ENCODE measurements at places on chromosomes 12 and 14.

DNA sequence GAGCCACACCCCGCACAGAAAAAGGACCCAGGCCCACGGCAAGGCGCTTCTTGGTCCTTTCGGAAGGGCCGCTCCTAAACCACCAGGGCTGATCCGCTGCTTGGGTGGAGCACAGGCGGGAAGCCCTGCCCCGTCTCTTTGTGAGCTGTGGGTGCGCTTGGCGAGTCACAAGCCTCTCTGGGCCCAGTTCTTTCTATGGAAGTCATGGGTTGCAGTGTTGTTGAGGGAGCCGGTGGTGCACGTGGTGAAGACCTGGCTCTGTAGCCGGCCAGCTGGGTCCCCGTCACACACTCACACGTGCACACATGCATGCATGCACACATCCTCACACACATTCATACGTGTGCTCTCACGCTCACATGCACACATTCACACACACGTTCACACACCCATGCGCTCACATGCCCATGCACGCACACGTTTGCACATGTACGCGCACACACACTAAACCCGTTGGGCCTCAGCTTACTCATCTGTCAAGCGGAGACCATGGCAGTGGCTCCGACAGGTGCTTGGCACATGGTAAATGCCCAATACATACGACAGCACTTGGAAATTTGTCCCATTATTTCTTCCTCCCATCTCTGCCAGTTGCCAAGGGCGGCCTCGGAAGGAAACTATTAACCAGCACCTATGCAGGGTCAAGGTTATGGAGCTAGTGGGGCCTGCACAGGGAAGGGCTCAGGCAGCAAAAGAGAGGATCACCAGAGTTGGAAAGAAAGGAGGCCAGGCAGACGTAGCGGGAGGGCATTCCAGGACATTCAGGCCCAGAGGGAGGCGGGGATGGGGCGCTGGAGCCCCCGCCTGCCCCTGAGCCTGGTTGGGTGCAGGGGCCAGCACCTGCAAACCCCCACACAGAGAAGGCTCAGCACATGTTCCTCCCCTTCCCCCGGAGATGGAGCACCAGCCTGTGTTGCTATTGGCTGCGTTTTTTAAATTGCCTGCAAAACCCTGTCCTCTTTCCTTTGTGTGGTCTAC lies 96.9 kb downstream of the SETD3 start:
- DNase-seq, result no peak

DNA sequence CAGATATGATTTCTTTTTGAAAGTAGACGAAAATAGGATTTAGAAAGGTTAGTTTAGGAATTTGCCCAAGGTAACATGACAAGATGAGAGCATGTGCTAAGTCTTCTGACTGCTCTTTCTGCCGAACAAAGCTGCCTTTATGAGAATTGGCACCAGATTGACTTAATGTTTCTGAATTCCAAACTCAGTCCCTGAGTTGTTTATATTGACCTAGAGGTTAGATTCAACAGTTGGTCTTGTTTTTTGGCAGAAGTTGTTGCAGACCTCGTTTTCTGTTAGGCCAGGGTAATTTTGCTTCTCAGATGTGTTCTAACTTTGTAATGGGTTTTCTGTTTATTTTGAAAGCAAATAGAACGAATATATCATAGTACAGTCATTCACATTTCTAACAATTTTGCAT lies 61.5 kb upstream of the LRTM2 start:
- no peak for DNase-seq

GRCh38 chr14:64572386-64573104 lies 22.8 kb downstream of the PPP1R36 start:
- DNase-seq, result no peak

DNA sequence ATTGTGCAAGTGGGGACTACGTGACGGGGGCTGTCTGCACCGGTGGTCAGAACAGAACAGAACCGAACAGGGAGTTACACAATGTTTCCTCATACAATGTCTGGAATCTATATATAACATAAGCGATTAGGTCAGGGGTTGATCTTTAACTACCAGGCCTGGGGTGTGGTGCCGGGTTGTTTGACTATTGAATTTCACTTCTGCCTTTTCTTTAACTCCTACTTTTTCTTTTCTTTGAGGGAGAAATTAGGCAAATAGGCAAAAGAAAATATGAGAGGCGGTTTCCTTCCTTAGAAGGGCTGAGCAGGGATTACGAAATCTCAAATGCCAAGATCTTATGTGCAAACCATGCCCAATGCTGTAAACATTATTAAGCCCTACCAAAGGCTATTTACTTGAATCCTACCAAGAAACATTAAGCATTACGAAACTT lies 140.3 kb downstream of the SLC38A6 start:
- no peak for DNase-seq

GRCh38 chr14:104968153-104968527 lies 10.0 kb downstream of the AHNAK2 start:
- no peak for DNase-seq

GRCh38 chr12:34399631-34400410 lies 377.5 kb downstream of the ALG10 start:
- no peak for DNase-seq

DNA sequence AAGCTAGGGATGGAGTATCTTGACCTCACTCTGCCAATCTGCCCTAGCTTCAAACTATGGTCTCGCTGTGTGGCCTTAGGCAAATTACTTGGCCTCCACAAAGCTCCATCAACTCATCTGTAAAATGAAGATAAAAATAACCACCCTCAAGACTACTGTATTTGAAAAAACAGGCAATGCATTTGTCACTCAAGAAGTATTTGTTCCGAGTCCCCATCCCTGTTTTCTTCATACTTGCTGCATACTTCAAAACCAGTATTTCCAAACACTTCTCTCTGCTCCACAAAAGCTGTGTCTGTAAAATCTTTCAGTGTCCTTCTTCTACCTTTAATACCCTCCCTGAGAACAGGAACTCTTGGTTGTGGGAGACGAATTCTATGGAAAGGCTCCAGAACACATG lies 47.9 kb downstream of the GTF2A1 start:
- no peak for DNase-seq

DNA sequence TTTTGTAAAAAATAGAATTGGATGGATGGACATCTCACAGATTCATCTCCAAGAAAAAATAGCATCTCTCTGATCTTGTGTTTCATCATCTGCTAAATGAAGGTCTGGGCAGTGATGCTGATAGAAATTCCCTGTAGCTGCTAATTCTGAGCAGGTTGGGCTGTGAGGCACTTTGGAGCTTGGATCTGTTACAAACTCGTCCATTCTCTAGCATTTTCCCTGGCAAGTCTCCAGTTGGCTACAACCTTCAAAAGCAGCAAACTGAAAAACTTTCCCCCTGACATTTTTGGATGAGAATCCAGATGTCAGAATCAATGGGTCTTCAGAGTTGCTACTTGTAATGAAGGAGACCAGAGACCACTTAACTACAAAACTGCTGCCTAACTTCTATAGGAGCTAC lies 72.7 kb downstream of the TPH2 start:
- DNase-seq, result no peak

DNA sequence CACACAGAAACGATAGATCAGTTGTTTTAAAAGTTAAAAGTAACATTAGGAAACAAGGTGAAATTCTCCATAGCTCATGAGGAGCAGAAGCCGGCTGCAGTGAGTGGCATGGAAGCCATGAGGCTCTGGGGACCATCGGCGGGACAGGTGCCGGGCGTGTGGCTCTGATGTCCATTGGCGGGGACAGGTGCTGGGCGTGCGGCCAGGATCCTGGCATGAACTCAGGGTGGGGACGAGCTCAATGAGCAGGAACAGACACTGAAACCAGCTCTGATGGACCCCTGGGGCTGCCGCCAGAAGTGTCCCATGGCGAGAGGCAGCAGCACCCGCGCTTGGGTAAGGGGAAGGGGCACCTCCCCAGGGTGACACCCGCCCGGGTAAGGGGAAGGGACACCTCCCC lies 75.1 kb downstream of the NOC4L start:
- DNase-seq, result no peak

- DNase-seq, result no peak
Observed at GRCh38 chr12:80196419-80196818, 97.1 kb downstream of the OTOGL start.

GRCh38 chr12:79402606-79403005 lies 288.2 kb downstream of the PAWR start:
- no peak for DNase-seq

DNA sequence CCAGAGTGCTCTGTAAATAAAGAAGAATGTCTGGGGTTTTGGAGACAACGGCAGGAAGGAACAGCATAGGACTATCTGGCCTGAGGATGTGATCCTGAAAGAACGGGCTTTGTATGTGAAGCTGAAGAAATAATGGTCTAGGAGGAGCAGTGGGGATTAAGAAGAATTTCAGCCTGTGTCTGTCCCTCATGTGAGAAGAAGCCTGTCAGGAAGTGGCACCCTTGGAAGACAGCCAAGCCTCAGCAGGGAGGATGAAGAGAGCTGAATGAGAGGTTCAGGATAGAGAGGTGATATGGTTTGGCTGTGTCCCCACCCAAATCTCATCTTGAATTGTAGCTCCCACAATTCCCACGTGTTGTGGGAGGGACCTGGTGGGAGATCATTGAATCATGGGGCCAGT lies 56.9 kb upstream of the TCL1A start:
- no peak for DNase-seq

- no peak for DNase-seq
Observed at GRCh38 chr12:28824849-28825248, 324.2 kb upstream of the FAR2 start.

DNA sequence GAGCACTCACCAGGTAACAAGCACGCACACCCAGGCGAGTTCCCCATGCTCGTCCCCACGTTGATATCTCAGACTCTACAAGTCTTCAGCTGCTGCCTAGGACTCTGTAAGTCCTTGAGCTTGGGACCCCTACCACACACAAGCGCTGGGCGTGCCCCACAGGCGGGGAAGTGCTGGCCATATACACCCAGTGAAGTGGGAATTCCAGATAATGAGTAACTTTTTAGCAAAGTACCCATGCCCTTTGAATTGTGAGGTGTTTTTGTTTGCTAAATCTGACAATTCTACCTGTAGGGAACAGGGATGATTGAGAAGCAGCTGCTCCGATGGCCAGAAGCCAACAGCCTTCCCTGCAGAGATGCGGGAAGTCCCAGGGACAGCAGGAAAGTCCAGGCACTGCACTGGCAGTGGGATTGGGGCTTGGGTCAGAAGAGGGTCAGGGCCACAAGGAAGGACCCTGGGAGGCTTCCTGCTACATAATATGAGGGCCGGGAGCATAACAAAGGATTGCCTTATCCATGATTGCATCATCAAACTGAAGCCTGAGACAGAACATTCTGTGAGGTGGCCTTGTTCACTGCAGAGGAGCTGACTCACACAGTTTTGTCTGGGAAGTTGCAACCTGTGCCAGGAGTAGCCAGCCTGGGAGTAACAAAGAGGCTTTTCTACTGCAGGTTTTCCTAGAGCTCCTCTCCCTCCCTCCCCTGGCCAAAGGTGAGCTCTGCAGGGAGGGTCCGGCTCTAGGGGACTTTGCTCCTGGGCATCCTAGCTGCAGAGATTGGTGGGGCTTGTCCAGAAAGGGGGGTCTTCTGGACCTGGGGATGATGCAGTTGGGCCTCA lies 13.2 kb upstream of the SERPINA3 start:
- no peak for DNase-seq

All from activated CD8-positive, alpha-beta memory T cell treated with anti-CD3 and anti-CD28 coated beads for 1 hour (primary cell).